ENCODE measurements at places on chromosomes 16 and 17.

GRCh38 chr17:72215490-72215889, 94.7 kb downstream of the SOX9 start:
- DNase-seq: no peak

DNA sequence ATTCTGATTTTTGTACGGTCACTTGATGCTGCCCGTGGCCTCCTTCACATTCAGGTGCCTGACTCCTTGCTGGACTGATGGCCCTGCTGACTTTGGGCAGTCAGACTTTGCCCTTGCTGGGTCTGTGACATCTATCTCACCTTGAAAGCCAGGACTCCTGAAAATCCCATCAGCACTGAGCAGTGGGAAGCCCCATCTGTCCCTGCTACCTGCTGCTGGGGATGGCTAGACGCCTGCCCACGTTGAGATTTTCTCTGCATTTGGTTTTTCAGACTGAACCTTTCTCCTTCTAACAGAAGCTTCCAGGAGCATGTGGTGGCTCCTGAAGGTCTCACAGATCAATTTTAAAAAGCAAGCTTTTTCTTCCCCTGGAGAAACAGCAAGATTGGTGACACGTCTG, 10.2 kb upstream of the ZNF18 start:
- no peak for DNase-seq

DNA sequence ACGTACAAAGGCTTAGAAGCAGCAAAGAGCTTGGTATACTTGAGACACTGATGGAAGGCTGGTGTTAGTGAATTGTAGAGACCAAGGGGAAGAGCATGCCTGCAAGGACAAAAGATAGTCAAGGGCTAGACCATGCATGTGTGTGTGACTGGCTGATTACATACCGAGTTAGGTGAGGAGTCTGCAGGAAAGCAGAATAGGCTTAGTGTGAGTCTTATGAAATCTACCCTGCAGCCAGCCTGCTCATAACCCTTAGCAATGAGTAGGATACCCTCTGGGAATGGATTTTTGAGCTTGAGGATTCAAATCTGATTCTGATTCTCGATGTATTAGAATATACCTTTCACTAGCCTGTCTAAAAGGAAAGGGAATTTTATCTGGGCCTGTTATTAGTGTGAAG, 77.0 kb downstream of the TANGO6 start:
- no peak for DNase-seq

- DNase-seq: no peak
Observed at GRCh38 chr16:68447653-68448359, 502 bp downstream of the SMPD3 start.

- DNase-seq: no peak
Observed at GRCh38 chr17:18028114-18028951, 10.6 kb downstream of the ATPAF2 start.

All from CD4-positive, alpha-beta T cell treated with Interleukin-17A for 1 hour (primary cell).